CD4-positive, alpha-beta T cell treated with Interferon alpha-2 for 1 hour (primary cell): ENCODE measurements at places on chromosomes 1 and 21.

DNA sequence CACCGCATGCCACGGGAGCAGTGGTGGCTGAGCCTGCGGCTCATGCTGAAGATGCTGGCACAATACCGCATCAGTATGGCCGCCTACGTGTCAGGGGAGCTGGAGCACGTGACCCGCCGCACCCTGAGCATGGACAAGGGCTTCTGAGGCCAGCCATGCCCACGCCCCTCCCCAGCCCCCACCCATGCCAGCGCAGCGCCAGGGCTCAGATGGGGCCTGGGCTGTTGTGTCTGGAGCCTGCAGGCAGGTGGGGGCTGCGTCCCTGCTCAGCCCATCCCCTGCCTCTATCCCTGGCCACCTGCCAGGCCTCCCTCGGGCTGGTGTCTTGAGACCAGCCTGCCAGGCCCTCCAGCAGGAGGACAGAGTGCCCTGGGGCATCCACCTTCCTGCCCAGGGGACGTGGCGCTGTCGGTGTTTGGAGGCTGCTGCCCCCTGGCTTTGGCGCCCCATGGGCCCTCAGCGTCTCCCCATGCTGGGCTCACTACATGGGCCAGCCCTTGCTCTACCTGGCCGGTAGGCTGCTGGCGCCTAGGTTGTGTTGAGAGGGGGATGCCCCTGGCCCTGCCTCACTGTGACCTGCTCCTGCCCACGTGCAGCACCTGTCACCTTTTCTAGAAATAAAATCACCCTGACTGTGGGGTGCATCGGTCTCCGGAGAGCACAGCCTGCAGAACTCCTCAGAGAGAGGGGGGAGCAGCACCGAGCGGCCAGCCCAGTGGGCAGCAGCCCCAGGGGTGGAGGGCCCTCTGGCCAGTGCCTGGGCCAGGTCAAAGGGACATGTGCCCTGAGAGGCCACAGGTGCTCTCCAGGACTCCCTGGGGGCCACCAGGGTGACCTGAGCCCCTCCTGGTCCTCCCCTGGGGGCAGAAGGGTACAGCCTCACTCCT, 12.2 kb downstream of the CFAP410 start:
- no peak for DNase-seq

DNA sequence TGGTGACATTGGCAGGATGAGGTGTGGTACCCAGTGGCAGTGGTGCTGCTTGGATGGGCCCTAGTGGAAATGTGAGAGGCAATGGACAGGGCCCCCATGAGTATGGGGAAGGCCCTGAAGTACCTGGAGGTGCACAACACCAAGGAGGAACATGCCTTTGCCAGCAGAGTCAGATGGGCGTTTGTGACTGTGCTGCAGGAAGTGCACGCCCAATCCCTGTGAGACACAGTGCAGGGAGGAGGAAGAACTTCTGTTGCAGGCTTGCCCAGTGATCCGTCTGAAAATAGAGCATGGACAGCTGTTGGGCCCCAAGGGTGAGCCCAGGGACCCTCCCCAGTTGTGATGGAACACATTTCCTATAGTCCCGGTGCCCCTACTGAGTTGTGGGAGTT, 42.7 kb downstream of the GJA5 start:
- DNase-seq, result no peak

GRCh38 chr1:222284466-222284865, 263.4 kb downstream of the HHIPL2 start:
- DNase-seq, result no peak

- DNase-seq, result no peak
Observed at GRCh38 chr1:6008696-6009095, 16.5 kb upstream of the NPHP4 start.

GRCh38 chr1:243322326-243322725, 66.5 kb downstream of the SDCCAG8 start:
- no peak for DNase-seq

DNA sequence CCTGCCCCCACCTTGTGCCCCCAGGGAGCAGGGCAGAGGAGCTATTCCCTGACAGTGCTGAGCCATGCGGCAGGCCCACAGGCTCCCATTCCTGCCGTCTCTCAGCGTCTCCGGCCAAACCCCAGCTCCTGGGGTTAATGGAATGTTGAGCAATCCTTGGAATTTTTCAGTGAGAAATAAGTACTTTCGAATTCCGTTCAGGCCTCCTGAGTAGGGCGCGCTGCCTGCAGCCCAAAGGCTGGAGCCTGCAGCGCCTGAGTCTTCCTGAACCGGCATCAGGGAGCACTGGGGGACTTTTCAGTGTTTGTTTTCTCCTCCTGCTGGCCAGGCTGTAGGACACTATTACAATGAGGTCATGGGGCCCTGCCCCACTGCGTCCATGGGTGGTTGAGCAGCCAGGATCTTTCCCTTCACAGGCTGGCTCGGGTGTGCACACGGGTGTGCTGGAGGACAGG, 33.3 kb upstream of the CSF1 start:
- no peak for DNase-seq

DNA sequence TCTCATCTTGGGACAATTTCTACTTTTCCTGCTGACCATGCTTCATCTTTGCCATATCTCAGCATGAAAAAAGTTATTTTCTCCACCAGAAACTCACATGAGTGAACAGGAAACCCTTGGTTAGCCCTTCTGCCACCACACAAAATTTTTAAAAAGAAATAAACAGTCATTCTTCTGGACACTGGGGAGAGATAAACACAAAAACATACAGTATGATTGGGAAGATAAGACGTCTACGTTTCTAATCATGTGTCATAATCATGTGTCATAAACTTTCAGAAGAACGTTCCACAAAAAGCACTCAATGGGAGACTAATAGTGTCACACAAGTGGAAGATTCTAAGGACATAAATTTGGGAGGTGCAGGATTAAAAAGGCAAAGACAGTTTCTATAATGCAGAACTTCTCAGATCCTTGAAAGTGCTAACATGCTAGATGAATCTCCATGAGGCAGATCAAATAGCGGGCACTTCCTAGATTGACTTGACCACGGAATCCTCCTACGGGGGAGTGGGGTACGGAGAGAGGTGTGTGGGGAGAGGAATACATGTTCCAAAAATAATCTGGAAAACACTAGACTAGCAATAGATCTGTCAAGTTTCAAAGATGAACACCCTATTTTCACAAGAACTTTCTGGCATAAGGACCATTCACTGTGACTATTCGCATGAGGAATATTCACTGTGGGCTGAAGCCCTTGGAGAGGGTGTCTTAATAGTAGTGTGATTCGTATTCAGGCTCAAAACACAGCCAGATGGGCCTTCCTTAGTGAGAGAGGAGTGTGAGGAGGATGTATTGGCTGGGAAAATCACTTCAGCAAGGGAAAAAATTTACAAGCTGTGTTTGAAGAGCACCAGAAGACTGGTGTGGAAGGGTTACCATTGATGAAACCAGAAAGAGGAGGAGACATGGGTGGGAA, 206.7 kb downstream of the SETD4 start:
- no peak for DNase-seq

DNA sequence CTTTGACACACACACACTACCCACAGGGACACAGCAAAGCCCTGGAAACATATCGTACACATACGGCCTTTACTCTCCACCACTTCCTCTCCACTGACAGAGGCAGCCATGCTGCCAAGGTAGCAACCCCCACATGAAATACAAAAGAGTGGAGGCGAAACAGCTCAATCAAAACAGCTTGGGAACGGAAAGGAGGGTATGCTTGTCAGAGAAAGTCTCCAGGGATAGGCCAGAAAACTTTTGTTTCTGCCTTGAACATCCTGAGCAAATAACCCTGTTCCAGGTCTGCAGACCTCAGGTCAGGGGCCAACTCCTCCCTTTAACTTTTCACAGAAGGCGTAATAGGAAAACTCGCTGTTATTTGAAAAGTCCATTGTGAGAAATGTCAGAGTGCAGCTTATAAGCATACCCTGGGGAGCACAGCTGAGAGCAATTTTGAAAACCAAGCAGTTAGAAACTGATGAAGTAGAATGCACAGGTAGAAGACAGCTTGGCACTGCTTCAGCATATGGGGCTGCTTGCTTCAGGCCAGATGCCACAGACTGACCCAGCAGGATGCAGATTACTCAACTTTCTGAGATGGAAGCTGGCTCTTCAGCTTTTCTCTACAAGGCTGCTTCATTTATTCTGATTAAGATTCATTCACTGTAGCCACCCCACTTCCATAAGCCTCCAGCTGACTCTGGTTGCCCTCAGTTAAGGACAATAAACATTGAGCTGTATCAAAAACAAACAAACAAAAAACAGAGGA, 18.0 kb downstream of the KIAA0319L start:
- peak; percentile 16 for DNase-seq

DNA sequence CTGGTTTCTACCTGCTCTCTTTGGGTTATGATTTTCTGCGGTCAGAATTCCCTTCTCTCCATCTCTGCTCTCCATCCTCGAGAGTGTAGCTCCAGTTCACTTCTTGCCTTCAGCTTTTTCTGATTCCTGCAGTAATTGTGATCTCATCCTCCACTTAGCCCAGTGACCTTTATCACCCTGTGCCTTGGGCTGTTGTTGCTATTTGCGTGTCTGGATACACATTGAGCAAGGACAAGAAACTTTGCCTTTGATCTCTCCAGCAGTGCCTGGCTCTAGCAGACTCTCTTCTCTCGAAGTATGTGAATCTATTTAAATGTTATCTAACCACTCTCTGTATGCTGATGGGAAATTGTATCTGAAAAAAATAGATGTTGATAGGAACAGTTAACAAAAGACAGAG, 76.4 kb upstream of the MARK1 start:
- no peak for DNase-seq

DNA sequence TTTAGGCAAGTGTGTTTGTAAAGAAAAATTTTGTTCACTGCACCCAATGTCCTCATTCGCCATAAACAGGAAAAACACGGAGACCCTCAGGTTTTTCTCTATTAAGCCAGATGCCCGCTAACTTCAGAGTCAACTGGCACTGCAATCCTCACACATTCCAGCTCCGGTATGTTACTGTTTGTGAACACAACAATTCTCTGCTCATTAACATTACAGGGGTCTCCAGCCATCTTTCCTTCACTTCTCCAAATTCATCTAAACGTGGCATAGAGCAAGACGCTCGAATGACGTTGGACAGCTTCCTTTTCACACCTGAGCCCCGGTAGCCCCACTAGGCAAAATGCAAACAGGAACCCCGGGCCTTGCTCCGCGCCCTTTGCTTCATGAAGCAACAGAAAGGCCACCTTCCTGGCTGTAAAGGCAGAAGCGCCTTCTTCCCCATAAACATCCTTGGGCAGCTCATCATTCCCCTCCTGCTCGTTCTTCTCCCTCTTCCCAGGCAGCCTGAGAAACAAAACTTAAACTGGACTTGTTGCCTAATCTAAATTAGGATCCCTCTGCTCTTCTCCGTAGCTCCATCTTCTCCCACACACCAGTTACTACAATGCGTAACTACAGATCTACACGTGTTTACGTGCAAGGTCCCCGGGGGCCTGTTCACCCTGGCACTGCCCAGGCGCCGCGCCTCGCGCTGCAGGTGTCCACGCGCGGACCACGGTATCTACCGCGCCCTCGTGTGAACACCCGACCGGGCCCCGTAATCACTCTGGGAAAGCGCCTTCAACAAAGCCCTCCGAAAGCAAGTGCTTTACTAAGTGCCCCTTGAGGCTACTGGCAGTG, 1.2 kb downstream of the LBR start:
- DNase-seq, result peak; percentile 39

DNA sequence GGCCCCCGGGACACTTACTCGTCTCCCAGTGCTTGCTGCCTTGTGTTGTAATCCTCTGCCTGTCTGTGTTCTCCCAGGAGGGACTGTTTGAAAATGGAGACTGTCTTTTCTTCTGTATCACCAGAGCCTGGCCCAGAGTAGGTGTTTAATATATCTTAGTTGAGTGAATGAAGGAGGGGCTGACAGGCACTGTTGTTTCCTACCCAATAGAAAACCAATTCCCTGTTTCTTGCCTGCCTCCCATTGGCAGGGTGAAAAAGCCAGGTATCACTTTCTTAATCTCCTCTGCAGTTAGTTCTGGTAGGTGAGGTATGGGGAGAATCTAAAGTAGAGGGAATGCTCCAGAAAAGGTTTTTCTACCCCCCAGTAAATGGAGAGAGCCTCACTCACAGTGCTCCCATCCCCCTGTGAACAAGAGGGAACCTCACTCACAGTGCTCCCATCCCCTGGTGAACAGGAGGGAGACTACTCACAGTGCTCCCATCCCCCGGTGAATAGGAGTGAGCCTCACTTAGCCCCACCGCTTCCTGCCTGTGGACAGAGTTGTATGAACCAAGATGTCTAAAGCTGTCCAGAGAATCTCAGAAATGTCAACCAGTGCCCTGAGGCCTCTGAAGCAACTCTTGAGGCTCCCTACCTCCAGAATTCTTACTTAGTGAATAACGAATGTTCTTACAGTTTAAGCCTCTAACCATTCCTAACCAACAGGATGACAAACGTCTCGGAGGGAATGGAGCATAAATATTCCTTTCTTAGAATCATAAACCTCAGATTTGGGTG, at the start of gene GJA5:
GJA5 (minus strand) TSS at position 122 of the 780 bp plus-strand sequence. CDS start 1,364 bp downstream, outside the sequence.
- no peak for DNase-seq

GRCh38 chr1:107264561-107264960, 123.7 kb downstream of the NTNG1 start:
- no peak for DNase-seq

GRCh38 chr1:164783778-164784555, 225.0 kb downstream of the PBX1 start:
- no peak for DNase-seq

DNA sequence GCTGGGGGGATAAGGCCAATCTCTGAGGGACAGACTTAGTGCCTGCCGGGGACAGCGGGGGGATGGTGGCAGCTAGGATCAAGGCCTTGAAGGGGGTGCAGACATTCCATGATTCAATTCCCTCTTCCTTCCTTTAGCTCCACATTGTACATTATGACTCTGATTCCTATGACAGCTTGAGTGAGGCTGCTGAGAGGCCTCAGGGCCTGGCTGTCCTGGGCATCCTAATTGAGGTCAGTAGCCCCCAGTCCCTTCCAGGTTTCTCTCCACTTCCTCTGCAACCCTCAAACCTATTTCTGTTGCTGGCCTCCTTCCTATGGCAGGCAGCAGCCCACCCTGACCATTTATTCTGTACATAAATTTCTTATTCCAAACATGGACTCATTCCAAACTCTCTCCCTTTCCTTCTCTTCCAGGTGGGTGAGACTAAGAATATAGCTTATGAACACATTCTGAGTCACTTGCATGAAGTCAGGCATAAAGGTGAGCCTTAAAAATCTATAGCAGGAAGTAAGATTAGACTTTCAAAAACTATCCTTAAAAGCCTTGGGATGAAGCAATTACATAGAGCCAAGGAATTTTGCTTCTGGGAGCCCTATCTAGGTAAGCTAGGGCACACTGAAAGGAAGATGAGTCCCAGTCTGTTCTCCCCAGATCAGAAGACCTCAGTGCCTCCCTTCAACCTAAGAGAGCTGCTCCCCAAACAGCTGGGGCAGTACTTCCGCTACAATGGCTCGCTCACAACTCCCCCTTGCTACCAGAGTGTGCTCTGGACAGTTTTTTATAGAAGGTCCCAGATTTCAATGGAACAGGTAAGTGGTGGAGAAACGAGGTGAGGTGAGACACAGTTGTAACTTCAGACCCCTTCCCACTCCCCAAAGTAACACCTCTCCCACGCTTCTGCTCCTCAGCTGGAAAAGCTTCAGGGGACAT, 5.1 kb downstream of the CA14 start:
- DNase-seq, result no peak

- DNase-seq, result no peak
Observed at GRCh38 chr1:185696422-185697150, 37.6 kb upstream of the HMCN1 start.

- DNase-seq, result no peak
Observed at GRCh38 chr1:6477039-6477820, 11.3 kb upstream of the TNFRSF25 start.
